ENCODE measurements at places on chromosomes 5 and 9.
A peak's percentile ranks its signal among the peaks of the same experiment; 100 is the strongest.

- no peak overlapping the region for H3K27ac ChIP-seq
- no peaks in the 10 kb centered on the region for H3K27me3 ChIP-seq
- H3K36me3 ChIP-seq: no peaks in the 10 kb centered on the region
- H3K4me1 ChIP-seq: no peaks in the 10 kb centered on the region
These were observed 154.8 kb downstream of the PAX5 start for GRCh38 chr9:36878986-36879982.

DNA sequence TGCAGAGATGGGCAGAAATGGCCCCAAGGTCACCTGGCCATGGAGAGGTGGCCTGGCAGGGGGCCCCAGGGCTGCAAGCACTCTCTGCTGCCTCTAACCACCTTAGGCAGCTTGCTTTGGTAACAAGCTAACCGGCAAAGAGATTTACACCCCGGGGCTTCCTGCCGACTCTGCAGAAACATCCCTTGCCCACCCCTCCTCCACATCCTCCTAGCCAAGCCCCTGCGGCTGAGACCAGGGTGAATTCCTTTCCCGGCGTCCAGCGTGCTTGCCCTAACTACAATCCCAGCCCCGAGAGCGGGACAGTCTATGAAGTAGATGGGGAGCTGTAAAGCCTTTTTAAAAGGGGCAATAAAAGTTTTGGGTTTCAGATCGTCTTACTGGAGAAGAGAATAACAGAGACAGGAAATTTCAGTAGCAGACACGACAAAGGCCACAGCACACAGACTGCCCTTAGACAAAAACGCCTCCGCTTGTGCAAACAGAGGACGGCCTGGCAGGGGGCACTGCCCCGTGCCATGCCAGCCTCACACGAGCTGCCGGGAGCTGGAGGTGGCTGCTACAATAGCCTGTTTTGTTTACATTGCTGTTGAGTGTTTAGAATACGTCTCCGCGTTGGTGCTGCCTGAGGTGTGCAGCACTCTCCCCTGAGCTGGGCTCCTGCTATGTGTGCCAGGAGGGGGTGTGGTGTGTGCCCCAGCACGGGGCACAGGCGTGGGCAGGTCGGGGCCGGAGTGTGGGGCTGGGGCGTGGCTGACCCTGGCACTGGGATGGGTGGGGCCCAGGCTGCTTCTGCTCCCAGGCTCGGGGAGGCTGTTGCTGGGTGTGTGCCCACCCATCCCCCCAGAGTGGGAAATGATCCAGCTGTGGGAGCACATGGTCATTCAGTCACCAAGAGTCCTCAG, 15.3 kb downstream of the MYMK start:
- no peaks in the 10 kb centered on the region for H3K27me3 ChIP-seq
- peak; percentile 56 for DNase-seq
- peaks cover 27% of the 10 kb centered on the region for H3K4me1 ChIP-seq

DNA sequence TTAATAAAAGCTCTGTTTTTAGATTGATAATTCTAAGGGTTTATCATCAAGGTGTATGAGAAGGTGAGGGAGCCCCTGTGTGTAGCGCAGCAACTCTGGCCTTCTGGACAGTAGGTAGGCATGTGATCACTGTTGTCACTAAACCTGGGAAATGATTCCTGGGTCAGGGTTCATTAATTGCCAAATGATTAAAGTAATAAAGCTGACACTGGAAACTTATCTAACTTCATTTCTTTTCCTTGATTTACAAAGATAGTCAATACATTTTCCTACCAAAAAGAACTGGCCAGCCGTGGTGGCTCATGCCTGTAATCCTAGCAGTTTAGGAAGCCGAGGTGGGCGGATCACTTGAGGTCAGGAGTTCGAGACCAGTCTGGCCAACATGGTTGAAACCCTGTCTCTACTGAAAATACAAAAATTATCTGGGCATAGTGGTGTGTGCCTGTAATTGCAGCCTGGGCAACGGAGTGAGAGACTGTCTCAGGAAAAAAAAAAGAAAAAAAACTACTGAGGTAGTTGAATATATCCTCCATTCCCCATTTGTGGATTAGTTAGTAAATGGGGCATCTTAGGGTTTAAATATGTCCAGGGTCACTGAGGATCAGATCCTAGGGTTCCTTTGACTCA, 2.4 kb downstream of the EHMT1 start:
- no peak overlapping the region for H3K27ac ChIP-seq
- no peaks in the 10 kb centered on the region for H3K27me3 ChIP-seq
- no peak for DNase-seq
- no peak overlapping the region for H3K4me3 ChIP-seq
- H3K4me1 ChIP-seq: peaks cover 40% of the 10 kb centered on the region
- no peaks in the 10 kb centered on the region for H3K36me3 ChIP-seq

DNA sequence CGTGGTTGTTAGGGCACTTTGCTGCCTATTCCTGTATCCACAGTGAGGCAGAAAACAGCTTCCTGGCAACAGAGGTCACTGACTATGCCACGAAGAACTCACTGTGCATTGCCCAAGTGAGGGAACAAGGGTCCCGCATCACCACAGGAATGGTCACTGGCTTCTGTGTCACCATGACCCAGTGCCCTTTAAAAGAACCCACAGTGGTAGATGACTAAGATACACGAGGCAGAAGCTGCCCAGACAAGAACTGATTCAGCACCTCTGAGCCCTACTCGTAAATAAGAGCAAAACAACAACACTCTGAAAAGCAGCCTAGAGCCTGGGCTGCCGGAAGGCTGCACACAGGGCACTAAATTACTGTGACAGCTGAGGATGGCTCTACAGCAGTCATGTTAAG, 236.6 kb upstream of the RASEF start:
- no peaks in the 10 kb centered on the region for H3K27me3 ChIP-seq
- no peaks in the 10 kb centered on the region for H3K4me1 ChIP-seq
- no peaks in the 10 kb centered on the region for H3K36me3 ChIP-seq
- no peak for DNase-seq

DNA sequence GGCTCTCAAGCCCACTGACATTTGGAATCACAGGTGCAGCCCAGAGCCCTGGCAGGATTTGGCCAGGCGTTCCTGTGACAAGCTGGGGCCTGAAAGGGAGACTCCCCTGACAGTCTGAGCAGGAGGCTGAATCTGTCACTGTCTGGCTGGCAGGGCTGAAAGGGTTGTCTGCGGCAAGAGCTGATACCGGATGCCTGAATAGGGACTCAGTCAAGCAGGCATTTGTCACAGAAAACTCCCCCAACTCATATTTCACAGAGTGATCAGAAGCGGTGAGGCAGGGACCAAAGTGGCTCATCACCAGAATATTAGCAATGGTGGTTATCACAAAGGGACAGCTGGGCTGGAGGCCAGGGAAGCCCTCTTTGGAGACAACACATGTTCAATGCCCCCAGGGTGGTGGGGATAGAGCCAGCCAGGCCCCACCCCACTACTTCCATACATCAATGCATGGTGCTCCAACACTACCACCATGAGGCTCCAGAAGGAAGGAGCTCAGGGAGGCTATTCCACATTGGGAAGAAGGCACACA, 295.5 kb downstream of the DTWD2 start:
- no peaks in the 10 kb centered on the region for H3K27me3 ChIP-seq
- H3K36me3 ChIP-seq: no peaks in the 10 kb centered on the region
- DNase-seq: no peak

Measured in CD8-positive, alpha-beta memory T cell (primary cell).